A673 (cell line): ENCODE measurements at places on chromosomes 6 and 20. TPM values are rescaled to one million over a fixed set of nuclear protein-coding genes. Genes with fewer than 3 reads are reported as not detected.

DNA sequence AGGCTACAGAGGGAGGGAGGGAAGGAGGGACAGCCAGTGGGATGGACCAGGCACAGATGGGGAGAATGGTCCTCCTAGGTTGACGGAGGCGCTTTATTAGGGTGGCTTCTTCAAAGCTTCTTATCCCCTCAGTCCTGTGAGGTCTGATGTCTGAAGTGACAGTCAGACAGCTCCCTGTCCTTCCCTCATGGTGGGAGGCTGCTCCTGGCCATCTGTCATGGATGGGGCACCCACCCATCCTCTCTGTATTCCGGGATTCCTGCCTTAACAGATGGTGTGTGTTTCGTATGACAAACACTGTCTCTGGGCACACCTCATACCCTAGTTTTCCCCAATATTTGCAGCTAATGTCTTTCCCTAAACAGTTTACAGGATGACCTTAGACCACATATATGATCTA, 7.9 kb downstream of the RIN2 start:
- DNase-seq: no peak

GRCh38 chr6:149316108-149316727, 1.3 kb upstream of the TAB2 start:
- no peak for DNase-seq

GRCh38 chr6:158868890-158869825, 50.0 kb upstream of the EZR start:
- DNase-seq: peak; percentile 96

GRCh38 chr6:13480631-13481501, 6.5 kb downstream of the GFOD1 start:
- DNase-seq: no peak

GRCh38 chr6:159278626-159279025, 109.4 kb downstream of the FNDC1 start:
- DNase-seq: no peak

- DNase-seq: no peak
Measured at GRCh38 chr6:90730151-90730673, 143.3 kb upstream of the MAP3K7 start.

GRCh38 chr6:68059899-68060298, 575.2 kb upstream of the ADGRB3 start:
- peak; percentile 59 for DNase-seq

DNA sequence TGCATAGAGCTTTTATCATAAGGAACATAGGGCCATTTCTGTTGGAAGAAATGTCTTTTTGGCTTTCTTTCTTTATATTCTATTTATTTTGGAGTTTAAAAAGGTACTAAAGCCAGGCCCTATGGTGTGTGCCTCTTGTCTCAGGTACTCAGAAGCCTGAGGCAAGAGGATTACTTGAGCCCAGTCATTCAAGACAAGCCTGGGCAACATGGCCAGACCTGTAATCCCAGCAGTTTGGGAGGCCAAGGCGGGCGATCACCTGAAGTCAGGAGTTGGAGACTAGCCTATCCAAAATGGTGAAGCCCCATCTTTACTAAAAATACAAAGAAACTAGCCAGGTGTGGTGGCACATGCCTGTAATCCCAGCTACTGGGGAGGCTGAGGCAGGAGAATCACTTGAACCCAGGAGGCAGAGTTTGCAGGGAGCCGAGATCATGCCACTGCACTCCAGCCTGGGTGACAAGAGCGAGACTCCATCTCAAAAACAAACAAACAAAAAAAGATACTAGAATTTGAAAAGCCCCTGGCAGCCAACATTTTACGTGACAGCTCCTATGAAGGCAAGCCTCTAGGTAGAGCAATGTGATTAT, 80.0 kb downstream of the CBFA2T2 start:
- no peak for DNase-seq

- peak; percentile 82 for DNase-seq
Measured at GRCh38 chr6:27280064-27280539, 32.0 kb downstream of the POM121L2 start.

GRCh38 chr6:100818066-100818465, 63.1 kb downstream of the ASCC3 start:
- DNase-seq: no peak

- no peak for DNase-seq
Measured at GRCh38 chr6:140058863-140059262, 684.4 kb upstream of the CITED2 start.

GRCh38 chr6:45617441-45617840, 239.7 kb upstream of the SUPT3H start:
- DNase-seq: no peak

- DNase-seq: peak; percentile 6
Measured at GRCh38 chr6:66731310-66731709, 1024.3 kb upstream of the EYS start.

DNA sequence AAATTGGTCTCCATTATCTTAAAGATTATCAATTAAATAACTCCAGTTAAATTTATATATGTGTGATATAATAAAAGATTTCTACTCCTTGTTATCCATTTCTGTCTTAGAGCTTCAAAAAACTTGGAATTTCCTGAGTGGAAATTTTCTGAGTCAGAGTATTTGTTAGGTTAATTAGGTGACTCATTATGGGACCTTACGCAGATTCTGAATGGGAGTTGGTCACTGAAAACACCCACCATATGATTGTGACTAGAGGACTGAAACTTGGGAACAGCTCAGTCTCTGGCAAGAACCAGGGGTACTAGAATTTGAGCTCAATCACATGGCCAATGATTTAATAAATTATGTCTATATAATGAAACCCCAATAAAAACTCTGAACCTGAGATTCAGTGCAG, 125.4 kb upstream of the HMGCLL1 start:
- peak; percentile 37 for DNase-seq

GRCh38 chr6:161181121-161181520, 92.7 kb downstream of the AGPAT4 start:
- DNase-seq: no peak

DNA sequence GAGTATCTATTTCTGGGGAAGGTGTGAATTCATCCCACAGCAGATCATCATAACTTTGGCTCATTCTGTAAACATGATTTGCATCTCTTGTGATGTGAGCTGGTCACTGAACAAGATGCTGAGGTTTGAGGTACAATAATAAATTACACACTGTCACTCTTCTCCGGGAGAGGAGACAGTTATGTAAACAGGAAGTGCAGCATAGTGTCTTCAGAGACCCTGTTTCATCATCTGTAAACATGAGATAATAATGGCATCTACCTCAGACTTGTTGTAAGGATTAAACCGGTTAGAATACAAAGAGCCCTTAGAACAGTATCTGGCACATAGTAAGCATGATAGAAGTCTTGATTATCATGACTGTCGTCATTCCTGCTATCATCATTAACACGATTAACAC, 125.2 kb downstream of the TBC1D7 start:
- DNase-seq: no peak

DNA sequence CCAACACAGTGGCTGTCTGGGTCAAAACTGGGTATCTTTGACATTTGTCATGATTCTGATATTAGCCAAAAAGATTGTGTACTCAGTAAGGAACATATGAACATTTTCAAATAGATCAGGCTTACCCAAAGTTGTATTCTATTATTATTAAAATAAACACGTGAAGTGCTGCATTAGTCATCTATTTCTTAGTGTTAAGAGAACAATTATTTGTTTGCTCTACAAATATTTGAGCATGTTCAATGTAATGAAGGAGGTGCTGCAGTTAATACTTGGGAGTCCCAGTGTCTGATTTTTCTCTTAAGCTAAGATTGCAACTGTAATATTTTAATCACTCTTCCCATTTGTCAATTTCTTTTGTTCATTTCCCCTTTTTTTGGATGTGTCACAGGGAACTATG, 28.2 kb downstream of the CNR1 start:
- no peak for DNase-seq

- peak; percentile 37 for DNase-seq
Measured at GRCh38 chr6:133184798-133185372, 56.3 kb upstream of the EYA4 start.

DNA sequence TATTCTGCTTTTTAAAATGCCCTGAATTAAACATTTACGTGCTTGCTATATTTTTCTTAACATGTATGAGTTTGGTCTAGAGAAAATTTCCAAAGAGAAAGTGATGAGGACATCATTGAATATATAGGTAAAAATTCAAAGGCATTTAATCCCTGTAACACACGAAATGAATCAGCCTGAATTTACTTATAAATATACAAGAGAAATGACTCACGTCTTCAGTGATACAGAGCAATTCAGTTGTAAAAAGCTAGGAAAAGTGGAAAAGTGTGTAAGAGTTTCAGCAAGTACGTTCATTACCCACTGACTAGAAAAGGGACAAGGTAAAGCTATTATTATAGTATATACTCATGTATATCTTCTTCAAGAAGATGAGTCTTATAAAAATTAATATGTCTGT, 124.8 kb downstream of the HIVEP1 start:
- peak; percentile 27 for DNase-seq

GRCh38 chr6:101163611-101164010, 229.9 kb upstream of the GRIK2 start:
- DNase-seq: peak; percentile 16

GRCh38 chr6:61751986-61752385, 534.0 kb downstream of the KHDRBS2 start:
- DNase-seq: no peak

- peak; percentile 89 for DNase-seq
Measured at GRCh38 chr6:52995913-52996645, 995 bp upstream of the GSTA4 start.

DNA sequence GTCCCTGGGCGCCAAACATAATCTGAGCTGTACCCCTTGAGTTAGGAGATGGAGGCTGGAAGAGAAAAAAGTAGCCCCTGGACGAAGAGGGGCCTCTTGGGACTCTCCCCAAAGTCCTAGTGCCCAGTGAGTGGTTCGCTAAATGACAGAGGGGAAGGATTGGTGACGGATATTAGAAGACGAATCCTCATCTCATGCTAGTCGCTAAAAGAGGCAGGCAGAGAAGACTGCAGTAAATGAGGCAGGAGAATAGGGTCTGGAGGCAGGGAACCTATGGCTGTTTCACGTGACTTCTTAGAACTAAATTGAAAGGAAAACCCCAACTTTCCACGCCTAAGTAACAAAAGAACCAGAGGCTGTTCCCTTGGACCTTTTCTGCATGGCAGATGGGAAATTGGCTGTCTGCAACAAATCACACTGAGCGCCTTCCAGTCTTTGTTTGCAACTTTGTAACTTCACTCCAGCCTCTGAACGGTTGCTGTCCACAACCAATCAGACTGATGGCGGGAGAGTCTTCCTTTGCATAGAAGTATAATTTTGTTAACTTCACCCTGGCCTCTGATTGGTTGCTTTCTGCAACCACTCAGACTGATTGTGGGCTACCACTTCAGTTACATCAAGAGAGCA, 731 bp upstream of the RBL1 start:
- DNase-seq: no peak

The PPP1R16B gene
- total RNA-seq: 0.13 and 0.17 TPM in 2 replicates

The THBS2 gene
- total RNA-seq: 0.13 and 0.66 TPM in 2 replicates

The PDCD2 gene
- total RNA-seq: 101 and 123 TPM in 2 replicates

The MAPK14 gene
- 50.8 and 53.3 TPM in 2 replicates for total RNA-seq

The EZR gene
- total RNA-seq: 144 and 146 TPM in 2 replicates

The MPC1 gene
- total RNA-seq: 34.9 and 35.9 TPM in 2 replicates

The RGS17 gene
- total RNA-seq: 2.4 and 3.5 TPM in 2 replicates

The GCNT2 gene
- 0.28 and 0.70 TPM in 2 replicates for total RNA-seq

The PCSK2 gene
- total RNA-seq: 238 and 245 TPM in 2 replicates

The CCN6 gene
- not detected in 2 replicates for total RNA-seq

The DACT2 gene
- 14.5 and 18.7 TPM in 2 replicates for total RNA-seq
